Right renal cortex interstitium (tissue), 3 donors: ENCODE measurements at places on chromosomes 11 and 22. TPM values are rescaled to one million over a fixed set of nuclear protein-coding genes. Genes with fewer than 3 reads are reported as not detected.

The ST14 gene
- polyA plus RNA-seq: 31.1 TPM

The SCGB1D2 gene
- 2.3 TPM for polyA plus RNA-seq

DNA sequence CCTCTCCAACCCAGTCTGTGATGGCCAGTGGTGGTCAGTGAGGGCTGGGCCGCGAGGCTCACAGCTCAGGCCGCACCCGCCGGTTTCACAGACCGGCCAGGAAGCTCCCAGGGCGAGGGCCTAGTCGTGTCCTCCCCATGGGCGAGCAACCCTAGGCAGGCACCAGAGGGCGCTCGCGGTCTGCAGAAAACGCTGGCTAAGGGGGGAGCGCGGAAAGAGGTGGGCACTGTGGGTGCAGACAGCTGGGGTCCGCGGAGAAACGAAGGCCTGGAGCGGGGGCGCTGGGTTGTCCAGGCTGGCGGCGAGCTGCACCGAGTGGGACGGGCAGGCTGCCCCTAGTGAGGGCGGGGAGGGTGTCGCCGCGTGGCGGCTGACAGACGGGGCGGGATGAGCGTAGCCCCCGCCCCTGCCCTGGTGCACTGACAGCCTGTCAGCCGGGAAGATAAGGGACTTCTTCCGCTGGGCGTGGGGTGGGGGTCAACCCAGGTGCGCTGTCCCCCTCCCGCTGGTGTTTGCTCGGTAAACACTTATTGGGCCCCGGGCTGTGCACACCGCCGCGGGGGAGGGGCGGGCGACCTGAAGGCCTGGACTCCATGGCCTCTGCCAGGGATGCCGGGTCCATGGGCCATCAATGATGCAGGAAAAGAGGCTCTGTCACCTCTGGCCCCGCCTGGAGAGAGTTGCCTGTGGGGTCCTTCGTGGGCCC is 7.5 kb downstream of the GP1BB start:
- peak; percentile 57 for DNase-seq

The PLAAT2 gene
- not detected for polyA plus RNA-seq

GRCh38 chr11:134518616-134519389 is 106.8 kb upstream of the B3GAT1 start:
- DNase-seq: no peak
